ENCODE measurements at places on chromosomes 6 and 20.

DNA sequence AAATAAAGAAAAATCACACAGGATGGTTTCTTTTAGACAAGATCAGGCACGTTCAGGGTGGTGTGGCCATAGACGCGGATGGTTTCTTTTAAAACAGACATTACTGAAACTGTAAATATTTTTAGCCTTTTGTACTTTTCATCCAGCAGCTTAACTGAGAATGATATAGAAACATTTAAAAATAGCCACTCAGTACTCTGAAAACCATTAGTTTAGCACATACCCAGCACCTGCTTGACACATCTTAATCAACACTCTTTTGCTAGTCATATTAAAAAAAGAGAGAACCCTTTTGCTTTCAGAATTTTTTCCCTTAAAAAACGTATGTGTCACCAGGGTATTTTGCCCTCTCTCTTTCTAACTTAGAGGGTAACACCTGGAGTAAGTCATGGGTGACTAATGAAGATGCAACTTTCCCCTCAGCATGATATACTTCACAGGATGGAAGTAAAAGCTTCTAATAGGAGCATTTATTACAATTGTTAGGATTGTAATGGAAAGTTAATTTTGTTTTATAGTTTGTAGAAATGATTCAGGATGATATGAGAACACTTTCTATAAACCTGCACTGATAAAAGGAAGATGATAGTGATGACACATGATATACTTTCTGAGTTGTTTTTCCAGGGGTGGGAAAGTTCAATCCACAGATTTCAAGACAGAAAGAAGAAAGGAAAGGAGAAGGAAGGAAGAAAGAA, 45.2 kb downstream of the BACH2 start:
- no peak for DNase-seq

DNA sequence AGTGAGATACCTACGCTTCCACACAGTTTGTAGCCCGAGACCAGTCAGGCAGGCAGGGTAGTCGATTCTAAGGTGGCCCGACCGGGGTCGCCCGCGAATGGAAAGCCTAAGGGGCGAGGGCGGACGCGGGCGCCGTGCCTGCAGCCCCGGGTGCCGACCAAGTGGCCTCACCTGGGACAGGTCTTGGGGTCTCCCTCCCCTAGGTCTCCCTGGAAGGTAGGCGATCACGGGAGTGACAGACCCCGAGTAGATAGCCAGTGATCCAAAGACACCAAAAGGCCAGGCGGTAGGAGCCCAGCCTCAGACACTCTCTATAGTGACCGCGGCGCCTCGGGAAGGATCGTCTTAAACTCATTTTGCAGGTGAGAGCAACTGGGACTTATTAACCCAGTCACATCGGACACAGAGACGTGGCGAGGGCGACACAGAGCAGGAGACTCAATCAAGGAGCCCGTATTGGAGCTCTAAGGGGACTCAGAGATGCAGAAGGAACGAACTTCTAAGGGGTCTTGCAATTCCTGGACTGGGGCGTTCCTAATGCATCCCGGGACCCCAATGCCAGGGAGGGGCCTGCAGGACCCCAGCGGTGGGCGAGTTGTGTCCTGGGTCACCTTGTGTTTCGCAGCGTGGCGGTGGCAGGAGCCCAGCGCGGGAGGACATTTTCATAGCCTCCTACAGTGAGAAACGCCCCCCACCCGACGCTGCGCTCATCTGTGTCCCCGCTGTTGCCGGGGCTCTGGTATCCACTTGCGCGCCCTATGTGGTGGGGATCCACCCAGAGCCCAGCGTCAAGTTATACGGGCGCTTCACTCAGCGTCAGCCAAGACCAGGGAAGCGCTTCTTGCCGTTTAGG, 2.1 kb upstream of the VSX1 start:
- peak; percentile 23 for DNase-seq

GRCh38 chr6:17869753-17870050, 117.7 kb downstream of the KIF13A start:
- no peak for DNase-seq

DNA sequence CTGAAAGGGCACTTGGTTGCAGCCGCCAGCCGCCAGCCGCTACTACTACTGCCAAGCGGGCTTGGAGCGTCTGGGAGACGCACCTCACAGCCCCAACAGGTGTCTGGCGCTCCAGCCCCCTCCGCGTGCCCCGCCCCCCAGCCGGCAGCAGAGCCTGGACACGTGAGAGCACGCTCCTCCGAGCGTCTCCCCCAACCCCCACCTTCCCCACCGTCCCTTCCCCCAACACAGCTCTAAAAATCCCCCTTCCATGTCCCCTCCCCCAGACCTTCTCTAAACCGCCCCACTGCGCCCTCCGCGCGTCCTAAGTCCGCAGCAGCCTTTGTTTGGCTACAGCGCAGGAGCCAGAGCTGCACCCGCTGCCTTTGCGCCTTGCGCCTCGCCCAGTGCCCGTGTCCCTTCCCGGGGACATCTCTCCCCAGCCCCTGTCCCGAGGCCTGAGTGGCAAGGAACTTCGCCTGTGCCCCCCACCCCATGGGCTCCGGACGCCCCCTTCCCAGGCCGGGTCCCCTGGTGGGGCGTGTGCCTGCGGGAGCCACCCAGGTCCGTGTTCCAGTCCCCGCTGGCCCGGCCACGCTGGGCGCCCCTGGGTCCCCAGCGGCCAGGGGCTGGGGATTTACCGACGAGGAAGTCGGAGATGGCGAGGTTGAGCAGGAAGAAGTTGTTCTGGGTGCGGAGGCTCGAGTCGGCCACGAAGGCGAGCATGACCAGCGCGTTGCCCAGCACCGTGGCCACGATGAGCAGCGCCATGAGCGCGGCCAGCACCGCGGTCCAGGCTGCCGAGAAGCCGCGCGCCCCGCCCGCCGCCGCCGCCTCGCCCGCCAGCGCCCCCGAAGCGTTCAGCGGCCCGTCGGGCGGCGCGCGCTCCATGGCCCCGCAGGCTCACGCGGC, 732 bp downstream of the HRH3 start:
- DNase-seq = no peak

DNA sequence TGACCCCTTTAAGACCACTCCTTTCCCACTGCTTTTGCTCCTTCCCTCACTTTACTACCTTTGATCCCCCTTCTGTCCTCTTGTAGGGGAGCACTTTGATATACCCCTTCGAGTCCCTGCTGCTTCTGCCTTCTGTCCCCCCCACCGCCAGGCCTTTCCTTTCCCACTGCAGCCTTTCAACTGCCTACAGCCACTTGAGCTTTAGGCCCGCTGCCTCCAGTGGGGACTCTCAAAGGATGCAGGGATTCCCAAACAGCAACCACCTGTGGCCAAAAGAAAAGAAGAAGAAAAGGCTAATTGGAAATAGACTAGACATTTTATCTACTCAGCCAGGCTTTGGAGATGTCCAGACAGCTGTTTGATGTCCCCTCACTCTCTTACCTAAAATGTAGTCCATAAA, 77.0 kb upstream of the DTNBP1 start:
- DNase-seq = no peak

- no peak for DNase-seq
Measured at GRCh38 chr6:147941143-147941542, 401.5 kb upstream of the SASH1 start.

DNA sequence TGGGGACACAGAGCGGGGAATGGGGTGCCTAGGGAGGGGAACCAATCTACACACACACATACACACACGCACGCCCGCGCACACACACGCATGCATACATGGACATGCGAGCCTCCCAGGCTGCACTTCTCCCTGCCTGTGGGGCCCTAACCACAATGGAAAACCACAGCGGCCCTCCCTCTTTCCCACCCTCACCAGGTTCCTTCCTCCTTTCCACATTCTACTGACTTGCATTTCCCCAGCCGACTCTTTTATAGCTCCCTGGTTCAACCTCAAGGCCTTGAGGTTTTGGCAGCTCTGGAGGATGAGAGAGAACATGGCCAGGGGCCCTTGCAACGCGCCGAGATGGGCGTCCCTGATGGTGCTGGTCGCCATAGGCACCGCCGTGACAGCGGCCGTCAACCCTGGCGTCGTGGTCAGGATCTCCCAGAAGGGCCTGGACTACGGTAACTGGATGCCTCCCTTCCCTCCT, at the start of gene BPI:
TSS of gene BPI (plus strand) at position 249 of the 472 bp plus-strand sequence. CDS start at position 317, 68 bp downstream.
- DNase-seq = no peak

DNA sequence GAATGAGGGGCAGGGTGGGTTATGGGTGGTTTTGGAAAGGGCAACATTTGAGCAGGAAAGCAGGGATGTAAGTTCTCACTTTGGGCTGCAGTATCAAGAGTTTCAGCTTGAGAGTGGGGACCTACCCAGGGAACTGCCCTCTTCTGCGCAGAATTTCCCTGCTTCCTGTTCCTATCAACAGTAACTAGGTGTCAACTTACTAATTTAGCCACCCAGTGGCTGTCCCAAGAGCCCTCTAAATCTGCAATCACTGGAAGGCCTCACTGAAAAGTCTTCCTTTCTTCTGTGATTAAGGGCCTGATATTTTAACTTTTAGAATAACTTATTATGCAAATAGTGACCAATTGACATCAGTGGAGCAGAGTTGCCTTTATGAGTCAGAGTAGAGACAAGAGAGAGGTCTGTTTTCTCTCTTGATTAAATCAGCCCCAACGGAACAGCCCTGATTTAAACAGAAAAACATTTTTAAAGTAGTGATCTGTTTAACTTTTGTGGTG, 118.2 kb upstream of the RIPOR2 start:
- no peak for DNase-seq

DNA sequence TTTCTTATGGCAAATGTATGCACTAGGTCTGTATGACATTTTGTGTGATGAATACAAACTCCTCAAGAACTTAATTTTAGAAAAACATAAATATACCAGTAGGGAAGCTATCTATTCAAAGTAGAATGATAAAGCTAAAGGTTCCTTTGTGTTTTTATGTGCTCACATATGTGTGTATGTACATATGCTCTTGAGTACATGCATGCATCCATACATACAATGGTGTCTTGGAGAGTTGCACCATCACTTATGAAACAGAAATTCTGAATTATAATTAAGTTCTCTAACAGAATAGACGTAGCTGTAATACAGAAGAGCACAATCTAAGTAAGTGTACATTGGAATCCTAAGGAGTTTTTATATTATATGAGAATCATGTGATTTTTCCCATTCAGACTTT, 2.3 kb downstream of the NKAIN2 start:
- DNase-seq = no peak

DNA sequence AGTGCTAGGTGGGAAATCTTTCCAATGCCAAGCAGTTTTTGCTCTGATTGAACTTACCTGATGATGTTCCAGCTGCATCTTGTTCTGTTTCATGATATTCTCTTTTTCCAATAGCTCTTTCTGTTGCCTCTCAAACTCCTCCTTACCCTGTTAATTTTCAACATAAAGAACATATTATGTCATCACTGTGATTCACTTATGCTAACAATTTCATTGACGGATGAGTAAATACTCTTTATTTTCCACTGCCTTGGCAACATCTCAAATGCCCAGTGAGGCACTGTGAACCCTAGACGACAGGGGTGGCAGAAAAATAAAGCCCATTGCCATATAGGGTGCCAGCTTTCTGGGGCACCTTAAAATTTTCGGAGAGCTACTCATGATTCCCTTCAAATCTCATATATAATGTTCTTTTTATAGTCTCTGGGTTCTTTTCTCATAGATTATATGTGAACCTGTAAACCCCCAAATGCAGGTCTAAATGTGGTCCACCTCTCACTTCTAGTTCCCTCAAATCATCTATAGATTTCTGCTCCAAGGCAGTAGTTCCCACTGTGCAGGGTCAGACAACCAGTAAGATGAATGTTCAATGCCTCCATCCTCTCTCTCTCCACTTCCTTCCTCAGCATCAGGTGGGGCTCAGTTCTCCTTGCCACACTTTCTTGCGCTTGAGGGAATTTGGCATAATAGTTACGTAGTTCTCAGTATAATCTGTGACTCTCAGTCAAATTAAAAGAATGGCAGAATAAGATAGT, 44.1 kb downstream of the NEDD9 start:
- no peak for DNase-seq

- DNase-seq = no peak
Measured at GRCh38 chr6:73391675-73392074, 3.0 kb upstream of the DDX43 start.

DNA sequence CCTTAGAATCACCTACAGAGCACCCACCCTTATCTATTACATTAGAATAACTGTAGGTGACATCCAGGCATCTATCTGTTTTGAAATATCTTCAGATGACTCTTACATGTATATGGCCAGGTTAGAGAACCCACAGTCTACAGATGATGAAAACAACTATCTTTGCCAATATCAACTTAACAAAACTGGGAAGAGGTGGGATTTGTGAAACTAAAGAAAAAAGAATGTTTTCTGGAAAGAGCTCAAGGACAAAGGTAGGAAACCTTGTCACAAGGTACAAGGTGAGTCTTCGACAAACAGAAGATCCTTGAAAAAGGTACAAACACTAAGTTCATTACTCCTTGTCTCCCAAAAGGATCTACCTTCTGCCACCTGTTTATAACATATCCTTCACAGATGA, 47.0 kb upstream of the DST start:
- DNase-seq = no peak

DNA sequence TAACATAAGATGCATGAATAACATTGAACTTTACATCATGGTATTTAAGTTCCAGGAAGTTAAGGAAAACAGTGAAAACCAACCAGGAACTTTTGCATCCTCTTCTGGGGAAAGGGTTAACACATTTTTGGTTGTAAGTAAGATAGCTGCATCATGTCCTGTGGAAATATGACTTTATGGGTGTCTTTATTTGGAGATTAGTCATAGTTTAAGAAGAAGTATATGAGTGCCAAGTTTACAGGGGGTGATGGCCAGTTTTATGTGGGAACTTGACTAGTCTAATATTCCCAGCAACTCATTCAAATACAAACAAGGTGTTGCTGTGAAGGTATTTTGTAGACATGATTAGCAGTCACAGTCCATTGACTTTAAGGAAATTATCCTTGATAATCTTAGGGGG, 78.0 kb downstream of the PDE10A start:
- no peak for DNase-seq

GRCh38 chr20:37288091-37288490, 1.4 kb upstream of the MANBAL start:
- DNase-seq = no peak

DNA sequence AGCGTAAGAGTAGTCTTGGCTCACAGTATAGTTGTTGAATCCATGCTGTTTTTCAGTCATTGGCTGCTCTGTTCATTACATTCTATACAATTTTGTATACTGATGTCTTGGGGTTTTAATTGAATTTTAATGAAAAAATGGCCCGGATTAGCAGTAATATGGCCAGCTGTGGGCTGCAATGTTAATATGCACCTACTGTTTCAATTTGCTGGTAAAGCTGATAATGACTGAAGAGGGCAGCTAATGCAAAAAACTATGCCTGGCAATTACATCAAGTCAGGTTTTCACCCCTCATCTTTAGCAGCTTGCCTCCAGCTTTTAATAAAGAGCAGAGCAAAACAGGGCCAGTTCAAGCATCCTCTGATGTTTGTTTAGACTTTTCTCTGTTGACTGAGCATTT, 394.5 kb downstream of the PLCB1 start:
- DNase-seq = no peak

- DNase-seq = no peak
Measured at GRCh38 chr6:5663259-5663658, 343.5 kb downstream of the NRN1 start.
